ENCODE measurements at places on chromosomes 1 and 21.

- no peak for DNase-seq
Measured at GRCh38 chr1:173134800-173135199, 72.3 kb downstream of the TNFSF4 start.

DNA sequence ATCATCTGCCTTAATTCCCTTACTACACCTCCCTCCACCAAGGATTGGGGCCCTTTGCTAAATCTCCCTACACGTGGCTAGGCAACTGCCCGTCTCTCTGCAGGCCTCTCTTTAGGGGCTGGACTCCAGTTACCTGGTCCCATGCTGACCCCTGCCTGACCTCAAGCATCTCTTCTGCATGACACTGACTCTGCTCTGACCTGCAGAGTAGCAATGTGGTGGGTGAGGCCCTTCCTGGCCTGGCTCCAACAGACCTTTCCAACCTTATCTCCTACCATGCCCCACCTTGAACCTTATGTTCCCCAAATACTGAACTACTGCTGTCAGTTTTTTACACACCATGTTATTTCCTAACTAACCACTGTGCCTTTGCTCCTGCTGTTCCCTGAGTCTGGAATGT, 45.9 kb upstream of the EPS15 start:
- DNase-seq: no peak

GRCh38 chr1:214573386-214574318, 22.2 kb upstream of the PTPN14 start:
- DNase-seq: no peak

- peak; percentile 46 for DNase-seq
Measured at GRCh38 chr1:84834419-84835064, 58.5 kb downstream of the LPAR3 start.

GRCh38 chr1:27152004-27152828, 2.7 kb downstream of the SLC9A1 start:
- DNase-seq: peak; percentile 25

- DNase-seq: peak; percentile 56
Measured at GRCh38 chr21:26085127-26085526, 85.4 kb downstream of the APP start.

DNA sequence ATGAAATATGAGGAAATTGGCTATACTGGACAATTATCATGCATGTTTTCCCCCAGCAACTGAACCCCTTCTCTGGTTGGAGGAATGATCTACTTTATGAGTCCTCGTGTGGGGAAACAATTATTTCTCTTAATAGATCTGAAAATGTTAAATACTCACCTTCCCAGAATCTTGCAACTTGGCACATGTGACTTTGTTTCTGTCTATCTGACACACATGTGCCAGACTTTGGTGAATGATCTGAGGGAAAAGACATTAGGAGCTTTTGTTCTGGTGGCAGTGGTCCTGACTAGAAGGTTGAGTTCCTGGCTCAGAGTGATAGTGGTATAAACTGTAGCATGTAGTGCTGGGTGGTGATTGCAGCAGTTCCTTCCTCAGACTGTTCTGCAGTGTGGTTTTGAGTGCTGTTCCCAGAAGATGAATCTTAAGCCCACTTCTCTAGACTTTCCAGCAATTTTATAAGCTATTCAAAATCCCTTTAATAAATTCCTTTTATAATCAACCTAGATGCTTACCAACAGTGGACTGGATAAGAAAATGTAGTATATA, 59.3 kb upstream of the B3GALNT2 start:
- no peak for DNase-seq

DNA sequence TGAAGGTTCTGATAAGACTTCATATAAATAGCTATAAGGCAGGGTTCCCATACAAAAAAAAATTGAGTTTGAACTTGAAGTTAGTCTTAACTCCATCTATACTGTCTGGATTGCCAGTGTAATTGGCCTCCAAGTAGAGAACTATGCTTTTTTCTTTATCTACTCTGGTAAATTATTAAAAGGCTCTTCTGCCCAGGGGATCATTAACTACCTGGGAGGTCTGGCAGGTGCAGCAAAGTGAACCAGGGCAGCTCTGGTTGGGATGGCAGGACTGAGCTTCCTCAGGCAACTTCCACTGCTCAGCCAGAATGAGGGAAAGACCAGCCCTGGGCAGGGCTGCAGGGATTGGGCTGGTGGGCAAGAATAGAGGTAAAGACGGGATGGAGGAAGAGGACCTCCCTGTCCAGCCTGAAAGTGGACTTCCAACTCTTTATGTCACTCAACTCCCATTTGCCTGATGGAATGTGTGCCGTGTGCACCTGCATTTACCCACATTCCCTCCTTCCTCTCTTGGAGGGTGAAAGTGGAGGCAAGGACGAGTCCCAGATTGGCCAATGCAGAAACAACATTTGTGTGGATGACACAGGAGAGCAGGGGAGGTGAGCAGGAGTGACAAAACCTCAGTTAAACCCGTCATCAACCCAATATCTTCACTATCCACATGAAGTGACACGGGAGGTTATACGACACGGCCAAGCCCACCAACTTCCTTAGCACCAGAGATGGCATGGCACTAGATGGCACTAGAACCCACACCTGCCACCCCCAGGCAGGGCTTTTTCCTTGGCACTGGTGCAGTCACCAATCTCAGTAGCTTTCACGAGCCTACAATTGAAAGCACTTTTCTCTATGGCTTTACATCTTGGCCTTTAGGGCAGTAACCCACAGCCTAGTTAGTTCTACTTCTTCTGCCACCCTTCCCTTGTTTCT, 25.2 kb downstream of the CCN1 start:
- DNase-seq: no peak

- DNase-seq: no peak
Measured at GRCh38 chr21:46155514-46156377, at the start of gene FTCD. TSS of gene FTCD (minus strand) at chr21:46155579. CDS start at chr21:46155523, 56 bp downstream.

- DNase-seq: peak; percentile 19
Measured at GRCh38 chr1:240111558-240111957, 19.9 kb downstream of the FMN2 start.

DNA sequence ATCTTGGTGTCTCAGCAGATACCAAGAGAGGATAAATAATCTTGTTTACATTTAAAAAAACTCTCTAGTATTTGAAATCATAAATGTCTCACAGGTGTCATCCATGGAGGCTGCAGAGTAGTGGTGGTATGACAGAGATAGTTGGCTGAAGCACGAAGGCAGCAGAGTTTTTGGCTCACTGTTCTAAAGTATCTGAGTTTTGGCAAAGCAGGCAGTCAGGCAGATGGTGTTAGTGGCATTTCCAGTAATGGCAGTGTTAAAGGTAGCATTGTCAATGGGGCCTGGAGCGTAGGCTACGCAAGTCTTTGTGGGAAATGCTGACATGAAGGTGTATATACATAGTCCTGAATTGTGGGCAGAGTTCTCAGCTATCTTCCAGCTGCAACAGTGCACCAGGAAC, 68.5 kb upstream of the HSD17B7 start:
- DNase-seq: no peak

DNA sequence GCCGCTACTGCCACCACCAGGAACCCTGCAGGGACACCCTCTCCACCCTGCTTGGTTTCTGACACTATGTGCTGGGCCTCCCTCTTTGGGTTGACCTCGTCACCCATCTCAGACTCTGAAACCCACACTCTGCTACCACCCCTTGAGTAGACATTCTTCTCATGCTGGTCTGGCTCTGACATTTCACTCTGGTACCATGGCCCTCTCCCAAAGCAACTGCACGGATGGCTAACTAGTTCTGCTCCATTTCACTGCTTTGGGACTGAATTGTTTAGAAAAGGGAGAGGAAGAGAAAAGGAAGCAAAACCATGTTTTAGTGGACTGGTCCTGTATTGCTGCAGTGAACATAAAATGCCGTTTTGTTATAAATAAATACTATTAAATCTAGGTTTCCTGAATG, 137.8 kb downstream of the KCNK2 start:
- DNase-seq: no peak

GRCh38 chr21:46504666-46505065, 46.0 kb downstream of the DIP2A start:
- DNase-seq: no peak

DNA sequence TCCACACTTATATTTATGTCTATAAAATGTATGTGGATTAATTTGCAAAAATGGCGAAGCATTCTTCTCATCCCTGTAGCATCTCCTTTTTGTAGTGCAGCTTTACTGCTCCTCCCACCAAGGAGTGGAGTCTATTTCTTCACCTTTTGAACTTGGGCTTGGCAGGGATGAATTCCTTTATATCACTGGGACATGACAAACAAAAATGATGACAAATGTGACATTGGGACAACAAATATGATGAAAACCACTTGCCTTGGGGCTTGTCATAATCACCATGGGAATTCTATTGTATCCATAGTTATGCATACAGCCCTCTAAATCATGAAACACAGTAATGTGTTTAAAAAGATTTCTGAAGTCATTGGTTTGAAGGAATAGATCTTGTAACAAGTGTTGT, 155.0 kb downstream of the TNFSF18 start:
- no peak for DNase-seq

DNA sequence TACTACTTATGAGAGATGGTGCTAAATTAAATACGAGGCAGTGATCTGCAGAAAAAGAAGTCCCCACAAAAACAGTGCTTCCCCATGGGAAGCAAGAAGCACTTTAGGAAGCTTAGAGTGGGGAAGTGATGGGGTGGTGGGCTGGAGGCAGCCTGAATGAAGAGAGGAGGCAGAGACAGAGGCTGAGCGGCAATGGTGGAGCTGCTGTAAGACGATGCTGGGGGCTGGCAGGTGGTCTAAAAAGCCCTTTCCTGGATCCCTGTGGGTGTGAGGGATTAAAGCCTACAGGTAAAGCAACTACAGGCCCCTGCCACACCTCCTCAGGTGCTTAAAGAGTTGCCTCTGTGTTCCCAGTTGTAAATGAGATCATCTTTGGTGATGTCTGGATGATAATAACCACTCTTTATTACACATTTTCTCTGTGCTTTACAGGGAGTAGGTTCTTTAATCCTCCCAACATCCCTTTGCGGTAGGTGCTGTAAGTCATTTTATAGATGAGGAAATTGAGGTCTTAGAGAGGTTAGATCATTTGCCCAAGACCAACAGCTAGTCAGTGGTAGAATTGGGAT, 39.2 kb downstream of the CNN3 start:
- DNase-seq: no peak

- no peak for DNase-seq
Measured at GRCh38 chr1:158040323-158040722, 46.9 kb downstream of the KIRREL1 start.

- DNase-seq: peak; percentile 7
Measured at GRCh38 chr1:47894410-47895278, 102.5 kb downstream of the TRABD2B start.
